ENCODE measurements at places on chromosomes 3 and 15. TPM values are rescaled to one million over a fixed set of nuclear protein-coding genes. Genes with fewer than 3 reads are reported as not detected.
A peak's percentile ranks its signal among the peaks of the same experiment; 100 is the strongest.

Gene SYNPR
- total RNA-seq, result not detected

DNA sequence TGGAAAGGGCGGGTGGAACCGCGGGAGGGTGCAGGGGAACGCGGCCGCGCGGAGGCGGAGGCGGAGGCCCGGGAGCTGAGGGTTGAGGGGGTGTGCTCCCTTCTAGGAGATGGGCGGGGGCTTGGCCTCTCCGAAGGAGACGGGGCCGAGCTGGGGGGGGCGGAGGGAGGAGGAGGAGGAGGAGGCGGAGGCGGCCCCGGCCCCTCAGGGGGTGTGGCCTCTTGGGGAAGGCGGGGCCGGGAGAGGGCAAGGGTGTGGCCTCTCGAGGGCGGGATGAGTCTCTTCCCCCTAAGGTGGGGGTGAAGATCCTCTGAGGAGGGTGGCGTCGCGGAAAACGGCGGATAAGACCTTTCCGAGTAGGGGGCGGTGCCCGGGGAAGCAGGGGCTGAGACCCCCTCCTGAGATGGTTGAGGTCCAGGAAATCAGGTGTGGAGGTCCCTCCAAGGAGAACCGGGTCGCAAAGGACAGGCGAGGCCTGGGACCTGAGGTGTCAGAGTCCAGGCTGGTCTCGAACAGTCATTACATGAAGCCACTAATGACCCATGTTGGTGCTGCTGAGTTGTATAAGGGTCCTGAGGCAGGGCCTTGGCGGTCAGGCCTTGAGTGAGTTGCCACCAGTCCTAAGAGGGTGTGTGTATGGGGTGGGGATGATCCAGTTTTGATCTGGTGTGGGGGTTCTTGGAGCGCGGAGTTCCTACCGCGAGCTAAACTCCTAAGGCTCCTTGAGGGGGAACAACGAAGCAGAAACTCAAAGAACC is 759 bp downstream of the WDR6 start:
- peak; percentile 92 for DNase-seq

- no peak for DNase-seq
Observed at GRCh38 chr3:43785551-43785950, 94.8 kb downstream of the ABHD5 start.

Gene ARIH1
- 68.9 TPM for total RNA-seq

- no peak for DNase-seq
Observed at GRCh38 chr3:50698269-50698668, 23.5 kb downstream of the DOCK3 start.

DNA sequence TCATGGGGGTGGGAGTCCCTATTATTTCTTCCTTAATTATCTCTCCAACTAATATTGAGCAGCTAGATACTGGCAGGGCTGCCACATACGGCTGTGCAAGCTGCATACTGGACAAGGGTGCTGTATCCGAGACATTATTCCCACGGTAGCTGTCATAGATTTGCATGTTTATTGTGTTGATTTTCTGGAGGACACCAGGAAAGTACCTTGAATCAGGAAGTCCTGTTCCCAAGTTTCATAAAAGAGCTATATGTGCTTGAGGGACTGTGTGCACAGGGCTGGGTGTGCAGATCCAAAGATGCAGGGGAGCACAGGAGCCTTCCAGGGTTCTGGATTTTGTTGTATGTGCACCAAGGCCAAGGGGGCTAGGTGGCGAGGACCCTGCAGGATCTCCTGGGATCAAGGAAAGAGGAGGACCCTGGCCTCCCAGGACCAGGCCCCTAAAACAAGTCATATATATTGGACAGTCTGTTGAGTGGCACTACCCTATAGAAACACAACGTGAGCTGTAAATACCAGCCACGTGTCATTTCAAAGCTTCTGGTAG is 119.2 kb upstream of the ALDH1A3 start:
- DNase-seq, result no peak

DNA sequence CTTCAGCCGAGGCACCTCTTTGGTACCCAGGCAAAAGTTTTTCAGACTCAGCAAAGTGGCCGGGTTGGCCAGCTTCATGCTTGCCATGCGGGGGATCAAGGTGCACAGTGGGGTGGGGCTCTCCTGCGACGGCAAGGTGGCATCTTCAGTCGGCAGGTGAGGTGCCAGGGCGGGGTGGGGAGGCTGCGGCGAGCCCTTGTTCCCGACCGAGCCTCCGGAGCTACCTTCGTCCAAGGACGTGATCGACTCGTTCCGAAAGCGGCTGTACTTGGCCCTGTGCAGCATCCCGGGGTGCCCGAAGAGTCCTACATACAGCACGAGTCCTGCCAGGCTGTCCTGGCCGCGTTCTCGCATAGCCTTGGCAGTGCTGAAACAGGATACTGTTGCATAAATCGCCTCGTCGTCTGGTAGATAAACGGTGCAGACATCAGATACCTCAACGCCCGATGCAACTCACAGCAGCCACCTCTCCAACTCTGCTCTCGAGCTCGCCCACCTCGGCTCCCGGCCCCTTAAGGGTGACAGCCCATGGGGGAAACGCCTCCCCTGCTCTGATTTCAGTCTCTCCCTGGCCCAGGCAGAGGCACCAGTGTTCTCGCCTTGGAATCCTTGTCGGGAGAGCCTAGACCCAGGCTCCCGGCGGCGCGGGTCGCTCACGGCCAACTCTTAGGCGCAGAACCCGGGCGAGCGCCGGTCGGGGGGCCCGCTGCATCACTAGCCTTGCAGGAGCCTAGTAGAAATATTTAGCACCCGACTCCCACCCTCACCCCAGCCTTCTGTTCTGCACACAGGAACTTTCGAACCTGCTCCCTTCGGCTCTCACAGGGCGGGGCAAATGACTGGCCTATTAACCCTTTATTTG is 826 bp downstream of the SHC4 start:
- no peak for DNase-seq

Gene BFSP2
- not detected for total RNA-seq

- DNase-seq, result no peak
Observed at GRCh38 chr3:171187706-171188290, 161.3 kb upstream of the SLC2A2 start.

- DNase-seq, result no peak
Observed at GRCh38 chr3:34882764-34883163, 756.6 kb upstream of the ARPP21 start.

Gene IL17RB
- 1.3 TPM for total RNA-seq

Gene ATP2B2
- 0.62 TPM for total RNA-seq

Gene TNNC1
- 4.4 TPM for total RNA-seq

Gene ABHD10
- 25.6 TPM for total RNA-seq

DNA sequence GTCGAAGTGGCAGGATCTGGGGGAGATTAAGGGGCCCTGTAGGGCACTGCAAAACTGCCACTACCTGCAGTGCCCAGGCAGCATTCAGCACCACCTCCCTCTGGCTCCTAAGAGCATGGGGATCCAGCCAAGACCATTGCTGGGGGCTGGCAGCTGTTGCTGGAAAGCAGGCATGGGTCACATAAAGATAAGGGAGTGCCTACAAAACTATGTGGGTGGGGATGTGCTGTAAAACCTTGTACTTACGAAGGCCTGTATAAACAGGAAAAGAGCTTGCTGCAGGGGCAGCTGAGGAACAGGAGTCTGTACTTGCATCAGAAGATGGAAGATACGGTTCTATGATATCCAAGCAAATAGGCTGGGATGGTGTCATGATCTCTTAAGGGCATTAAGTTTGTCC is 27.1 kb downstream of the IL20RB start:
- no peak for DNase-seq

- DNase-seq, result no peak
Observed at GRCh38 chr3:69805491-69805890, 66.2 kb downstream of the MITF start.

Gene CYP11A1
- not detected for total RNA-seq

- no peak for DNase-seq
Observed at GRCh38 chr3:191244242-191244867, 45.3 kb downstream of the OSTN start.

DNA sequence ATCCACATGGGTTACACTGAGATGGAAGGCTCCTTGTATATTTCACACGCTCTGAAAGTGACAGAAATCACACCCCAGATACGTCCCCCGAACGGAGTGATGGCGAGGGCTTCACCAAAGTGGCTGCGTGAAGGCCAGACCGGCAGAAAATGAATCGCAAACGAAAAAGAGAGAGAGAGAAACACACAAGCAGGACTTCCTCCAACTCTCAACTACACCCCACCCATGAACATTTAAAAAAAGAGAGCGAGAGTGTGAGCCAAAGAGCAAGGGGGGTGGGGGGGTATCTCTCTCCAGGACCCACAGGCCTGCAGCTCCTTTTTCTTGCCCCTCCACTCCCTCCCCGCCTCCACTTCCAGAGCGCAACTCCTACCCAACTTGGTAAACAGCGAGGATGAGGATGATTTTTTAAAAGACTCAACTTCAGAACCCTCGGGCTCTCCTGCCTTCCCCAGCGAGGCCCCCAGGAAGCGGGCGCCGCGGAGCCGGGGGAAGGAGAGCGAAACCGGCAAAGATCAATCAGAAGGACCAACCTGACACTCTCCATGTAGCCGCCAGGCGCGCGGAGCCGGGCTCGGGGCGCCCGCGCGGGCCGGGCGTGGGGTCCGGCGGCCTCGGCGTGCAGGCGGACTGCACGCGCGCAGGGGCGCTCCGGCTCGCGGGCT is 519.1 kb downstream of the FOXP1 start:
- DNase-seq, result peak; percentile 55

GRCh38 chr15:96146726-96147125 is 183.8 kb upstream of the NR2F2 start:
- DNase-seq, result no peak

Gene ANKRD34C
- not detected for total RNA-seq

DNA sequence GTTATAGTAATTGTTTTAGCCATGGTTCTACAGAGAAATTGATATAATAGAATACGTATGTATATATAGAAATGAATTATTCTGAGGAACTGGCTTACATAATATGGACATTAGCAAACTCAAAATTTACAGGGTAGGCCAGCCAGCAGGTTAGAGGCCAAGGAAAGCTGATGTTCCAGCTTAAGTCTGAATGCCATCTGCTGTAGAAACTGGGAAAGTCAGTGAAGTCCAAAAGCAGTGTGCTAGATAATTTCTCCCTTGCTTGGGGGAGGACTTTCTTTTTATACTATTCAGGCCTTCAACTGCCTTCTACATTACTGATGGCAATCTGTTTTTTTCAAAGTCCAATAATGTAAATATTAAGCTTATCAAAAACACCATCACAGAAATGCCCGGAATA is 1174.7 kb downstream of the ZPLD1 start:
- DNase-seq, result no peak

GRCh38 chr15:78351539-78351938 is 11.4 kb downstream of the CRABP1 start:
- DNase-seq, result no peak

GRCh38 chr3:49021213-49021812 is 608 bp upstream of the NDUFAF3 start:
- DNase-seq, result peak; percentile 99

- no peak for DNase-seq
Observed at GRCh38 chr3:13015286-13016082, 57.7 kb downstream of the IQSEC1 start.

DNA sequence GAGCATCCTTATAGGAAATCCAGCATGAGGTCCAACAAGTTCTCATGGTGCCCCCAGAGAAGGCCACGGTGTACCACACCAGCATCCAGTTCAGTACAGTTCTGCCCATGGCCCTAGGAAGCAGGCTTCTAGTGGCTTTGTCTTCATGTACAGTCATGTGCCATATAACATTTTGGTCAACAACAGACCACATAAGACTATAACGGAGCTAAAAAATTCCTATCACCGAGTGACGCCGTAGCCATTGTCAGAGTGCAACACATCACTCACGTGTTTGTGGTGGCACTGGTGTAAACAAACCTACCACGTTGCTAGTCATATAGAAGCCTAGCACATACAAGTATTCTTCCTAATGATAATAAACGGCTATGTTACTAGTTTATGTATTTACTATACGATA is 209.0 kb downstream of the ARRDC4 start:
- DNase-seq, result no peak

Gene MESD
- total RNA-seq, result 48.7 TPM

DNA sequence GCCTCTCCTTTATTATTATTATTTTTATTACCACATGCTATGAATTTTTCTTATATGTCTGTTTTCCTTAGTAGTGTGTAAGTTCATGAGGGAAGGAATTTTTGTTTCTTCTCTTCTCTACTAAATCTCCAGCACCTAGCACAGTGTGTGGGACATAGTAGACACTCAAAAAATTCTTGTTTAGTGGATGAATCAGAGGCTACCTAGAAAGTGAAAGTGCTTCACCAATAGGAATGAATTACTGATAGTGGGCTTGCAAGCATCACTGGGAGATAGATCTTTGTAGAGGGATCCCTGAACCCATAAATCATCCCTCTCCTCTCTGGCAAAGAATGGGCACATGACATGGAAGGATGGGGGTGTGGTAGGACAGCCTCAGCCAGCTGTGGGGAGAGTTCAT is 8.5 kb downstream of the SPTBN5 start:
- no peak for DNase-seq

DNA sequence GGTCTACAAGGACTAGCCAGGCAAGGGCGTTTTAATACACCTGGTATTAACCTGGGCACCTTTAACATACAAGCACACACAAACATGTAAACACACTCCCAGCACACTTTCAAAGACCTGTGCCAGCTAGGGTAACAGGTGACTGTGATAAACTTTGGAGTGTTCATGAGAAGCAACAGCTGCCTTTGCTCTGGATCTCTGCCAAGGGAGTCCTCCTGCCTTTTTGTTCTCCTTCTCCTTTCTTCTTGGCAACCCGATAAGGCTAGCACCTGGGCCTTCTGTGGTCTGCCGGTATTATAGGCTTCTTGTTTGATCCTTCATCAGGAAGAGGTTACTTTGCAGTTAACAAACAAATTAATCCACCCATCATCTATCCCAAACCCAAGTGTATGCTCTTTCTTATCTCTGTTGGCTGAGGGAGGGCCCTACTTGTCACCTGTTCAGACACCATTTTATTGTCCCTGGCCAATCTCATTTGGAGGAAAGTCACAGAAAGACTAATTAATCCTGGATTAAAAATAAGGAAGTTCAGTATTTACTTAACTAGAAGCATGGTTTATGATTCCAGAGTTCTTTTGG is at the start of gene RETNLB:
Gene RETNLB (minus strand): TSS at position 7 of the 579 bp plus-strand sequence. CDS start 225 bp downstream, outside the sequence.
- DNase-seq, result no peak

- peak; percentile 43 for DNase-seq
Observed at GRCh38 chr3:134314588-134315285, 59.5 kb downstream of the AMOTL2 start.

DNA sequence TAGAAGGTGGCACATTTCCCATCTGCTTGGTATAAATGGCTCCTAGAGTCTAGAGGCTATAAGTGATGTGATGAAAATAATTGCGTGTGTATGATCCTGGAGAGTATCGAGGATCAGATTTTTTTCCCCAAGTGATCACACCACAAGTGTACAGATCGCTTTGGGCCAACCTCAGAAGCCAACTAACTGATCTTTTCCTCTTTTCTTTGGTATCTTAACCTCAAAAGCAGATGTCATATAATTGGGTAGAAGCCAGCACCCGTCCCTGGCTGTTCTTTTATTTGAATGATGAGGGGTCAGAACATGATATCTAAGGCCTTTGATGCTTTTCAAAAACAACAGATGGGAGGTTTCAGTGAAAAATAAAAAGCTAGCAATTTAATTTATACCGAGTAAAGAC is 3.3 kb downstream of the P2RY14 start:
- DNase-seq, result no peak

Measured in uterus (tissue), 4 donors.